ENCODE measurements at places on chromosomes 6 and 20.

GRCh38 chr20:63661108-63661507 lies 3.0 kb downstream of the RTEL1 start:
- DNase-seq, result no peak

- DNase-seq, result no peak
Observed at GRCh38 chr20:52275181-52275691, 83.7 kb upstream of the ZFP64 start.

- DNase-seq, result no peak
Observed at GRCh38 chr20:15594158-15594695, 979.0 kb downstream of the KIF16B start.

- DNase-seq, result no peak
Observed at GRCh38 chr6:9140951-9141460, 705.7 kb upstream of the SLC35B3 start.

DNA sequence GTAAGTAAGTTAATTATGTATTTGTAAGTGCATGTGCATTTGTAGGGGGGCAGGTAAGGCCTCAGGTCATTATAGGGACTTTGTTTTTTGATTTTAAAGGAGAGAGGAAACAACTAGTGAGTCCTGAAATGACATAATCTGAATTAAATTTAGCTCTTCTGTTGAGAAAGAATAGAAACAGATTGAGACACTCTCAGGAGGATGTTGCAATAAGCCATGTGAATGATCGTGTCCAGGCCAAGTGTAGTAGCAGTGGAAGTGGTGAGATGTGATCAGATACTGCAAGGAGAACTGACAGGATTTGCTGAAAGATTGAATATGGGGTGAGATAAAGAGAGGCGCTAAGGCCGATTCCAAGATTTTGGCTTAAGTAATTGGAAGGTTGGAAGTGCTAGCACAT lies 2.6 kb upstream of the CENPW start:
- no peak for DNase-seq

DNA sequence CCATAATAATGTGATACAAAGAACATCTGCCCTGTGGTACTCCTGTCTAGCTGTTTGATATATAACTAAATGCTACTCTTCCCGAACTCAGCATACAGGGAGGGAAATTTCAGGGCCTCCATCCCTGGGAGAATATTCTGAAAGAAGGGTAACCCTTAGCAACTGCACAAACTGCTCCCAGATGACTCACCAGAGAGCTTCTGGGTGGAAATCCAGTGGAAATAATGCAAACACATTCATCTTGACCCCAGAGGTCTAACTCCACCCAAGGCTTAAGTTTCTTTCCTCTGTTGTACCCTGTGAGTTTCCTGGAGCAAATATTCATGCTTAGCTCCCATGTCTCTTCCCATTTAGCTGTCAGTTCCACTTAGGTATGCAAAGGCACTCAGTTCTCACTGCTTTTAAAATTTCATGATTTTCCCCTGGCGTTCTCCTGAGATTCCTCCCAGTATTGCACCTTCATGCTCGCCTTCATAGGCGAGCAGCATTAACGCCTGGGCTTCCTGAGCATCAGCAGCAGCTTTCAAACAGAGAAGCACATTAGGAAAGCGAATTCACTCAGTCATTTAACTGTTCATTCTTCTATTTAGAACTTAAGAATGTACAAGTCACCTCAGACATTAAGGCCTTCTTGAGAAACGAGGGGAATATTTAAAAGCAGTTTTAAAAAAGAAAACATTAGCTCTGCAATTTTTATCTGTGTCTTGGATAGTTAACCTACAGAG lies 43.8 kb upstream of the LAMA4 start:
- DNase-seq, result no peak

GRCh38 chr6:50825375-50826036 lies 6.8 kb downstream of the TFAP2B start:
- DNase-seq, result no peak

All from activated CD4-positive, alpha-beta T cell treated with anti-CD3 and anti-CD28 coated beads, Interleukin-2, amount 50 U/mL, for 1 hour (primary cell).